NCI-H1436 (cell line): ENCODE measurements at places on chromosomes 1 and 21.

GRCh38 chr1:231966983-231967382 lies 340.4 kb downstream of the DISC1 start:
- no peak for DNase-seq

DNA sequence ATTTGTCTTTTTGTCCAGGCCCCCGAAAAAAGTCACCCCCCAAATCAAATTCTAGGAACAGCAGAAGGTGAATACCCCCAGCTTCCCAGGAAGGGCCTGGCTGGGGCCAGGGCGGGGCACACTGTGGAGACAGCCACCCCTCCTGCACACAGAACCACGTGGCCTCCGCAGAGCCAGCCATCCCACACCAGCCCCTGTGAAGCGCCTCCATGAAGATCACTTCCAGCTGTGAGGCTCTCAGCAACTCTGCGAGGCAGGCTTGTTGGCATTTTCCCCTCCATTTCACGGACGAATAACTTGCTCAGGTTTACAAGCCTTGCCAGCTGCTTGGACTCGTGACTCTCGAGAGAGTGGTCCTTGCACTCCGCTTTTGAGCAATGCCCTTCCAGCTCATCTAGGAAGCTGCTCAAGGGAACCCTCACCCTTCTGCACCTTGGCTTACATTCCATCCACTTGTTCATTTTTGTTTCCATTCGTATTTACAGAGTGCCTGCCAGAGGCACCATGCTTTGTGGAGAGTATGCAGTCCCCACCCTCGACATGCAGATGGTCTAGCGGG lies 48.2 kb downstream of the SYT6 start:
- no peak for DNase-seq

DNA sequence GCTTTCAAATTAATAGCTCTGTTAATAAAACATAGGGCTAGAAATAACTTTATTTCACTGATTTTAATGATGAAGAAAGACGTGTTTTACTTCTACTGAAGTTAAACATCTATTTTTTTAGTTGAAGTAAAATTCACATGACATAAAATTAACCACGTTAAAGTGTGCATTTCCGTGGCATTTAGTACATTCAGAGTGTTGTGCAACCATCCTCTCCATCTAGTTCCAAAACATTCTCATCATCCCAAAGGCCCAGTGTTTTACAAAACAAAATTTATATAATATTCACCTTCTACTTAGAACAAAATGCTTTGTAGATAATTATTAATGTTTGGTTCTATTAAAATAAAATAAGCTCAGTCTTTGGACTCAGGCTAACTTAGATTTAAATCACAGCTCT lies 108.5 kb upstream of the GNG12 start:
- no peak for DNase-seq

- no peak for DNase-seq
These were observed 6.8 kb downstream of the BACH1 start for GRCh38 chr21:29305561-29305960.

DNA sequence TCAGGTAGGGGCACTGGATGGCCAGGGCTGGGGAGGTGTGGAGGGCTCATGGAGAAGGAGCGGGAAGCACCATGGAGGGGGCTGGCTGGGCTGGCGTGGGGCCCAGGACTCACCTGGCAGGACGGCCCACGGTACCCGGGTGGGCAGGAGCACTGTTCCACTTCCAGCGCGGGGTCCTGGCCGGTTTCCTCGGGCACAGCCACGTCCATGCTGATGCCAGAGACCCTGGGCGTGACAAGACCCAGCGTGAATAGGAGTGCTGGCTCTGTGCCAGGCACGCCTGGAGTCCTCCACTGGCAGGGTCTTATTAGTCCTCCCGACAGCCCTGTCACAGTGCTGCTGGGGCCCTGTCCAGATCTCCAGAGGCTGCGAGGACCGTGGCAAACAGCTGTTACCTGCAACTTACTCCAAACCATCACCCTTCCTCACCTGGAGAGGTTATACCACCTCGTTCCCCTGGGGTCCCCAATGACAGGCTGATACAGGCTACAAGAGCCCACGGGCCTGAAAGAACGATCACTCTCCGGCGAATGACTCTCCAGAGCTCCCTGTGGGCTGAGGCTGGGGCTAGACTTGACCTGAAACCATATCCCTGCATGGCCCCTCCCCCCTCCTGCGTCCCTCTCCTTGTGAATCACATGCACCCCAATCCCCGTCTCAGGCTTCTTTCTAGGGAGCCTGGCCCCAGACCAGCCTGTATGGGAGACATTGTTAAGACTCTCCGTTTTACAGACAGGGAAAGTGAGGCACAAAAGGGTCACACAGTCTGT lies 62.1 kb downstream of the HSPG2 start:
- peak; percentile 26 for DNase-seq
